ENCODE measurements at places on chromosomes 4 and X.

- DNase-seq: no peak
Measured at GRCh38 chr4:95102162-95102790, 344.5 kb downstream of the BMPR1B start.

DNA sequence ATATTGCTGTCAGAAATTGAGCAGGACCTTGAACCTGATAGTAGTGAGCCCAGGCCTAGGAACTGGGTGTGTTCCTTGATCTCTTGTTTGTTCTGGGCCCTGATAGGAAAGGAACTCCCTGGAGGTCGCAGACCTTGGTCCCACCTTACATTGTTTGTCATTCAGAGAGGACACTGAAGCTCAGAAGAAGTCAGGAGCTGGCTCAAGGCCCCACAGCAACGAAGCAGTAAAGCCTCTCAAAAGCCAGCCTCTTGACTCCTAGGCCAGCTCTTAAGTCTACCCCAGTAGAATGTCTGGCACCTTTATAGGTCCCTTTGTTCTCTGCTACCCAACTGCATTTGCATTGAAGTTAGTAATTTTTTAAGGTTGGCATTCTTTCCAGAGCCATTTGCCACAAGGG is 46.8 kb downstream of the MAMLD1 start:
- DNase-seq: no peak

GRCh38 chr4:176259330-176260090 is 9.5 kb downstream of the ASB5 start:
- no peak for DNase-seq

GRCh38 chrX:43998374-43998773 is 25.2 kb upstream of the NDP start:
- DNase-seq: no peak

DNA sequence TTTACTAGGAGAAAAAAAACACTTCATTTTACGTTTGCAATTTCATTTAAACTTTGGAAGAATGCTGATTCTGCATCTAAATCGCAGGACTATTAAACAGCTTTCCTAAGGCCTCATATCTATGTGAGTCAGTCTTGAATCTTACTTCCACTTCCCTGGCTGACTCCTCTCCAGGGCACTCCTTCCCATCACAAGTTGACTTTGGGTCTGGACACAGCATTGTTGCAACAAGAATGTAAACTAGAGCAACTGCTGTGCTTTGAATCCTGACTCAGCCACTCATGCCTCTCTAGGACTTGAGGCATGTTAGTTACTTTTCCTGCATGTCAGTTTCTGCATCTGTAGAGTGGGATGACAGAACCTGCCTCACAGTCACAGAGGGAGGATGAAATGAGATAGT is 413.8 kb downstream of the FAT4 start:
- DNase-seq: no peak

- no peak for DNase-seq
Measured at GRCh38 chr4:14848229-14848628, 154.1 kb upstream of the CPEB2 start.

- DNase-seq: no peak
Measured at GRCh38 chr4:88514557-88515511, 8.7 kb downstream of the PYURF start.

DNA sequence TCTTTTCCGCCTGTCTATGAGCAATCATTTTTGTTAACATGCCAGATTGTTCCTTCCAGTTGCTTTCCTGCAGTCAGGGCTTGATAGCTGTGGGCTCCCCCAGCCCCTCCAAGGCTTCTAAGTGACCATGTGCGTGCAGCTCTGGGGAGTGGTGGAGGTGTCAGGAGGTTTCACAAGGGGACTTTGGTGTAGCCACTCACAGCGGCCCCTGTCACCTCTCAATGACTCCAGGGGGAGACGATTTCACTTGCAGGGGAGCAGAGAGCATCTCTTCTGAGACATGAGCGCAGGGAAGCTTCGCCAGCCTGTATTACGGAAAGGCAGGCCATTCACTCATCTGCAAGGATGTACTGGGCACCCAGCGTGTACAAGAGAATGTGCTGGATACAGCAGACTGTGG is 3.1 kb upstream of the GPR78 start:
- DNase-seq: no peak

DNA sequence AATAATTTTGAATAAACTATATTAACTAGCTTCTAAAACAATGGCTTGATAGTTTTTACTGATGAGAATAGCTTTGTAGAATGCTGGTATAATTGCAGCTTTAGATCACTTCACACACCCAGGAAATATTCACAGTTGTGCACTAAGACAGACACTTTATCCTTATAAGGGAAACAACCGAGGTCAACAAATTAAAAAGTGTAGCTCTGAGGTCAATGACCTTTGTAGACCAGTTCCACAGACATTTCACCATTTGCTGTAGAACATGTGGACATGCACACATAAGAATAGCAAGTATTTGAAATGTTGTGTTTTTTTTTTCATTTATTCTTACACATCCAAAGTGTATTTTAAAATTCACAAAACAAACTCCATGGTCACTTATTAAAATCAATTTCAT is 76.0 kb upstream of the MCF2 start:
- no peak for DNase-seq

DNA sequence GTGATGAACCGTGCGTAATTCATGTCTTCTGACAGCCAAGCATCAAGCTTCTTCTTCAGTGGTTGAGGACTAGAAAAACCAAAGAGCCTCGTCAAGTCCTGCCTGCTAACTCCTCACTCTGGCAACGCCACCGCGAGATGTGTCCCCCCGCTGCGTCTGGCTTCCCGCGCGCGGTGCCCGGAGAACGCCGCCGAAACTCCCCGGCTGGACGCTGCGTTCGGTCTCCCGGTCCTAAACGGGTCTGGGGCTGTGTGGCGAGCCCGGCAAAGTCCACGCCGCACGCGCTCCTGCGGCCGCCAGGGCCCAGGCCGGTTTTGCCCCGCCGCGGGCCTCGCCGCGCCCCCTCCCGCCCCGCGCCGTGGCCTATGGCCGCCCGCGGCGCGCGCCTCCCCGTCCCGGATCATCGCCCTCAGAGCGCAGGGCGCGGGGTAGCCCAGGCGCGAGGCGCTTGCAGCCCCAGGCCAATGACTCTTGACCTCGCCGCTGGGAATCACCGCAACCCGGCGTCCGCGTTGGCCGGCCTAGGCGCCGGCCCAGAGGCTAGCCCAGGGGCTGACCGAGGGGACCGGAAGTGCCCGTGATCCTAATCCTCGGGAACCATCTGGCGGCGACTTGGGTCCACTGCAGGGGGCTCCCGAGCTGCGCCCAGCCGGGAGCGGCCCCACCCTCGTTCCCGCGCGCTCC is at the start of gene AADAT:
AADAT (minus strand) TSS at position 289 of the 684 bp plus-strand sequence; CDS start at position 23, 266 bp downstream.
- DNase-seq: peak; percentile 43

DNA sequence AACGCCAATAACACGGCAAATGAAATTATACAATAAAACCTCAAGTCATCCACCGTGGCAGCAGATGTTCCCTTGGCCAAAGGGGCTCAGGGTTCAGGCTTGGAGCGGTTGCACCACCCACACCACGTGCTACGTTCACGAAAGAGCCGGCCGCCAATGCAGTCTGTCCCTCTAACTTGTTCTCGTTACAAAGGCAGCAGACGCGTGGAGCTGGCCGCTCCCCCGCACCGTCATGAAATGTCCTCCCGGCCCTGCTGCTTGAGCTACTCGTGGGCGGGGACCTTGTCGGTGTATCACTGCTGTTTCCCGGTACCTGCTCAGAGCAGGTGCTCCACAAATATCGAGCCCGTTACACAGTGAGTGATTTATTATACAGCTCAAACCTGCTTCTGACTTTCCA is 36.4 kb upstream of the MAN2B2 start:
- DNase-seq: peak; percentile 39

GRCh38 chr4:148982200-148982599 is 540.0 kb upstream of the NR3C2 start:
- no peak for DNase-seq

- DNase-seq: no peak
Measured at GRCh38 chrX:9482408-9482807, 17.6 kb downstream of the TBL1X start.

DNA sequence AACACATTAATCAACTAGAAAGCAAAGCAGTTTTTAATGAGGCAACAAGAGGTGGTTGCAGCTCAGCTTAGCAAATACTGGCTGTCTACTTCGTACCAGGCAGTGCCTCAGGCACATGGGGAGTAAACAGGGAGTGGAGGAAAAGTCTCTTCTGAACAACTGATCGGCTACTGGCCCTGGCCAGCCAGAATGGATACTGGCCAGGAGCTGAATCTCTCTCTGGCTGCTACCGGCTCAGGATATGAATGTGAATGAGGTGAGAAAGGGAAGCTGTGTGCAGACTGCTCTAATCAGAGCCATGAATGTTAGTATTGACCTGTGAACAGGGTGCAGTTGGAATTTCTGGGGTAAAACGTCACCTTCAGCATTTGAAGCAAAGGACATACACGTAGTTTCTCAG is 77.3 kb downstream of the STK32B start:
- DNase-seq: no peak

- DNase-seq: no peak
Measured at GRCh38 chrX:56765811-56766553, 36.9 kb downstream of the NBDY start.

GRCh38 chr4:110624904-110625494 is 2.1 kb upstream of the PITX2 start:
- DNase-seq: no peak

DNA sequence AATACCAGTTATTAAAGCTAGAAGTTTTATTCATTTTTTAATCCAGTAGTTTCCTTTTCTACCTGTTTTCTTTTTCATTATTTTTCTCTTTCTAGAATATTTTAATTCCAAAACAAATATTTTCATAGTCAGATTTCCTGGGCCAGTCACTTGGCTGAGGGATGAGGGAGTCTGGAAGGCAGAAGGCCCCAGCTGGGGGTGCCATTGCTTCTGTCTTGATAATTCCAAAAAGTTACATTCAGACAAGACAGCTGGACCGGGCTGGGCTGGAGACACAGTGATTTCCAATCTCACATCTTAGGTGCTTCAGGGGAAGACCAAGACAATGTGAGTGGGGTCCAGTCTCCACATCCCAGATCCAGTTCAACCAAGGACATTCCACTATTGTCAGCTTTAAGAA is 263.5 kb downstream of the TMA16 start:
- DNase-seq: no peak

- DNase-seq: no peak
Measured at GRCh38 chr4:30295652-30296051, 424.5 kb upstream of the PCDH7 start.

DNA sequence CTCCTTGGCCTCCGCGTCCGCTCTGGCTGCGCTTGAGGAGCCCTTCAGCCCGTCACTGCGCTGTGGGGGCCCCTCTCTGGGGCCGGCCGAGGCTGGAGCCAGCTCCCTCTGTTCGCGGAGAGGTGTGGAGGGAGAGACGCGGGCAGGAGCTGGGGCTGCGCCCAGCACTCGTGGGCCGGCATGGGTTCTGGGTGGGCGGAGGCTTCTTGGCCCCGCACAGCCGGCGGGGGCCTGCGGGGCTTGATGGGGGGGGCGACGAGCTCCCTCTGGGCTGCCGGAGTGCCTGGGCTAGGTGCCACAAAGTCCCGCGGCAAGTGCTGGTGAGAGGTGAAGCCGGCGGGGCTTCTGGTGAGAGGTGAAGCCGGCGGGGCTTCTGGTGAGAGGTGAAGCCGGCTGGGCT is 61.9 kb downstream of the ANKRD50 start:
- no peak for DNase-seq

GRCh38 chrX:115563633-115564162 is 2.7 kb downstream of the PLS3 start:
- DNase-seq: no peak

GRCh38 chr4:168797194-168797593 is 212.9 kb downstream of the CBR4 start:
- DNase-seq: no peak

- no peak for DNase-seq
Measured at GRCh38 chrX:46547857-46548256, 2.6 kb upstream of the ZNF674 start.

- DNase-seq: no peak
Measured at GRCh38 chr4:104429150-104429741, 65.4 kb downstream of the CXXC4 start.

DNA sequence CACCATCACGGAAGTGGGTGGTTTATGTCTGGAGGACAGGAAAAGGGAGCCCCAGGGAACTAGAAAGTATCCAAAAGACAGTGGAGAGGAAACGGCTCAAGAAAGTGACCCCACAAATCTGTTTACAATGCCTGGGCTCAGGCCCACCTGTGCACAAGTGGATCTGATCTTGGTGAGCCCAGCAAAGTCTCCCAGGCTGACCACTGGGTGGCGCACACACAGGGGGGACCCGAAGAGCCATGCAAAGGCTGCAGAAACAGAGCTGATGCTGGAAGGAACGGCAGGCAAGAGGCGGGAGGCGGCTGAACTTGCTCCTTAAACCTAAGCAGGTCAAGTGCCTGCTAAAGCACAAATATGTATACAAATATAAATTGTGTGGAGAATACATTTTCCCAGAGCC is 9.6 kb downstream of the HAUS7 start:
- DNase-seq: peak; percentile 54

GRCh38 chr4:137427411-137427810 is 104.9 kb downstream of the PCDH18 start:
- DNase-seq: no peak

DNA sequence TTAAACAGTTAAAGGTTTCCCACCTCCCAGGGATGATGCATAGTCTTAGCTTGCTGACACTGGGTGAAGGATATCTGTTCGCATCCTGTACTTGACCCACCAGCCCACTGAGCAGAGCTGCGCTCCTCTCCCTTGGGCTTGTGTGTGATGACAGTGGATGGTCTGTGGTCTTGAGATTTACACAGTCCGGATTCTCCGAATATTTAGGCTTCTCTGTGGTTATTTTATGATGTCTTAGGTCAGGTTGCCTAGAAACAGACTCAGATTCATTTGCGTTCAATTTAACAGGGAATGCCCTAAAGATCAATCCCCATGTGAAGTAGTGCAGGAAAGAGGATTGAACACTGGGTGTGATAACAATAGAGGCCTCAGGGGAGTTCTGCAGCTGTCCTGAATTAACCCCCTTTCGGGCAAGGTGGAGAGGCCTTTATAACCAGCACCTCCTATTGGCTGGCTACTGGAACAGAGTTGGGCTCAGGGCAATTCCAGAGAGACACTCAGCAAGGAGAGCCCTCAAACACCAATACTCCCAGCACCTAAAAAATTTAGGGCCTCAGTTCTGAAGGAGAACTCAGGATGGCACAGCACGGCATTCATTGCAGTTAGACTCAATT is 653.2 kb upstream of the GALNT7 start:
- DNase-seq: no peak

DNA sequence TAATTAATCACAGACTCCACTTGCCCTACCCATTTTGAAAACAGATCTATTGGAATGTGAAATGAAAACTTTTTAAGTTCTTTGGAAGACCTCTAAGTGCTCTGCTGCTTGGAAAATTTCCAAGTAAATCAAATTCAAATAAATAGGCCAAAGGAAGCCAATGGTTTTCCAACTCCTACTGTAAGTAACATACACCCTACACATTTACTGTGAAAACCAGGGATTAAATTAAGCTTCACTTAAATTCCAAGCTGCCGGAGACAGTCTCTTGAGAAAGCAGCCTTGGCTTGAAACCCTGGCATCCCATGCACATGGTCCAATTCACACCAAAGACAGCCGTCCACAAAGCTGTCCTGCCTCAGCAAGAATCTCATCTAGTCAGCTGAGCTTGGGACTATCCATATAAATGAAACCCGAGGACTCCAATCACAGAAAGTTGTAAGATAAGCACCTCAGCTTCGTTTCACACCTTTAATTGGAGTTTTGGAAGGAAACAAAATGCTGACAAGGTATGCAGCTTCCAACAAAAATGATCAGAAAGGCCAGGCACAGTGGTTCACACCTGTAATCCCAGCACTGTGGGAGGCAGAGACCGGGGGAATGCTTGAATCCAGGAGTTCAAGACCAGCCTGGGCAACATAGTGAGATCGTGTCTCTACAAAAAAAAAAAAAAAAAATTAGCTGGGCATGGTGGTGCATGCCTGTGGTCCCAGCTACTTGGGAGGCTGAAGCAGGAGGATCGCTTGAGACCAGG is 88.6 kb downstream of the APBB2 start:
- no peak for DNase-seq

GRCh38 chr4:68077737-68078136 is 51.9 kb downstream of the TMPRSS11F start:
- DNase-seq: peak; percentile 14
